ENCODE measurements at places on chromosomes 11 and 22.

GRCh38 chr11:29100967-29101366 is 915.9 kb downstream of the KCNA4 start:
- DNase-seq: no peak

DNA sequence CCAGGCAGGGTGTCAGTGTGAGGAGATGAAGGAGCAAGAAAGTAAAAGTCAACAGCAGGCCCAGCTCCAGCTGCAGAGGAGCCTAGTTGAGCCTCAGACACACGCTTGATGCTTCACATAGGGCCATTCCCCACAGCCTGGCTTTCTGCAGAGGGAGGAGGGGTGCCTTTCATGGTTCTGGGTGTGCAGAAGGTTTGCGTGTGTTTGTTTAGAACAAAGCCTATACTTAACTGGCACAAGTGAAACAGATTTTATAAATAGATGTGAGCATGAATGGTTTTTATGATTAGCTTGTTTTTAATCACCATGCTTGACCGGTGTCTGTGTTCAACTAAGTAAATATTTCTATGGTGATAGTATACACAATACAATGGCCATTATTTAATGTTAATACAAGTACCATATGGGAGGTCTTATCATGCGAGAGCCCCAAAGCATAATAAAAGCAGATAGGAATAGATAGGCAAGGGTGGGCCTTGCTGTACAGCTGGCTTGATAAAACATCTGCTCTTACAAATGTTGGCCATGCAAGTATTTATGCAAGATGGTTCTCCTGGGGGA is 290.2 kb downstream of the ETS1 start:
- no peak for DNase-seq

DNA sequence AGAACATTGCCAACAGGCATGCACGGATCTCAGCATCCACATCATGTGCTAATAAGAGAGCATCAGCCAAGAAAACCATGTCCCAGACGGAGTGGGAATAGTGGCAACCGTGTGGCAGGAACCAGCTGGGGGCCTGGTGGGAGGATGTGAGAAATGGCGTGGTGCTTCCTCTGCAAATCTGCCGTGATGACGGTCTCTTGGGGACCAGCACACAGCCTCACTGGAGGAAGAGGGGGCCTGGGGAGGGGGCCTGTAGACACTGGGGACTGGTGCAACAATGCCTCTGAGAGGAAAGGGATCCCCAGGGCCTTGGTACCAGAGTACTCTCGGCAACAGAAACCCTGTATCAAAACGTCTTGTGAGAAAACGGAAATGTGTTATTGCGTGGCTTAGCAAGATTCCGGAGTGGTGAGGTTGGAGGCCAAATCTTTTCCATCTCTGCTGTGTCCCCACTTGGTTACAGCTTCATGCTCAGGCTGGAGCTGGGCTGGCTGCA is 154.3 kb upstream of the TBCEL start:
- no peak for DNase-seq

- no peak for DNase-seq
Measured at GRCh38 chr11:5625281-5625680, 480 bp downstream of the TRIM34 start.

DNA sequence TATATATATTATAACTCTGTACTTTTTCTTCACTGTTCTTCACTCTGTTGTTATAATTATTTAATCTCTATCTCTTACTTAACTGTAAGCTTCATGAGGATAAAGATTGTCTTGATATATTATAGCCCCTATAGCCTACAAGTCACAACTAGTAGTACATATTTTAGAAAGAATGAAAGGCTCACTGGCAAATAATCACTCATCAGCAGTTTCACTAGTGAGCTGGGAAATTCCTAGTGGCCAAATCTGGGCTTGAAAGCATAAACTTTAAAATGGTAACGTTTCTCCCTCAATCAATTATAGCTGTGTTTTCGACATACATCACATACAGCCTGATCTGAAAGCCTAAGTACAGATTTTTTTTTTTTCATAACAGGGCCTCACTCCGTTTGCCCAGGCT is 42.5 kb downstream of the CTSC start:
- no peak for DNase-seq

DNA sequence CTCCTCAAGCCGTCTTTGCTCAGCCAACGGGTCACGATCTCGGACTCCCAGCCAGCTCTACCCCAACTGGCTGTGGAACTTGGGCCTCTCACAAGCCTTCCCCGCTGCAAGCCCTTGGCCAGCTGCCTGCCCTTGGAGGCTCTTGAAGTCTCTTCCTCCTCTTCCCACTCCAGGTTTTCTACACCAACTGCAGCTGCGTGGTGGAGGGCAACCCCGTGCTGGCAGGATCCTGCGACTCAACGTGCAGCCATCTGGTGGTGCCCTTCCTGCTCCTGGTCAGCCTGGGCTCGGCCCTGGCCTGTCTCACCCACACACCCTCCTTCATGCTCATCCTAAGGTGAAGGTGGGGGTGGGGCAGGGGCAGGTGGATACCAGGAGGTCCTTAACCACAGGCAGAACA is 40.5 kb upstream of the TPBGL start:
- DNase-seq: peak; percentile 14

GRCh38 chr11:7098235-7098832 is 9.5 kb downstream of the RBMXL2 start:
- DNase-seq: peak; percentile 53

All from myocyte (in vitro differentiated cells).